Pons (tissue), 1 donor: ENCODE measurements at places on chromosomes 2 and 18.
A peak's percentile ranks its signal among the peaks of the same experiment; 100 is the strongest.

DNA sequence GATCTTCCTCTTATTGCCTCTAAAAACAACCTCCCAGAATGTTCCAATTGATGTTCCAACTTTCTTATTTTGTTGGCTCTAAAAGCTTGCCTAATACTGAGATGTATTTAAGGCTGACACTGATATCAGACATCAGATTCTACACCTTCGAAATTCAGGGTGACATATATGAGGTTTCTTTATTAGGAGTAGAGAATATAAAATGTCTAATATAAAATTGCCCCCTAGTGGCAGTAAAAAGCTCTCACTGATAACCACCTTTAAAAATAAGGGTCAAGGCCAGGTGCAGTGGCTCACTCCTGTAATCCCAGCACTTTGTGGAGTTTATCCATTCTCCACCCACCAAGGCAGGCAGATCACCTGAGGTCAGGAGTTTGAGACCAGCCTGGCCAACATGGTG is 789.7 kb upstream of the SLC39A10 start:
- DNase-seq: peak; percentile 7

DNA sequence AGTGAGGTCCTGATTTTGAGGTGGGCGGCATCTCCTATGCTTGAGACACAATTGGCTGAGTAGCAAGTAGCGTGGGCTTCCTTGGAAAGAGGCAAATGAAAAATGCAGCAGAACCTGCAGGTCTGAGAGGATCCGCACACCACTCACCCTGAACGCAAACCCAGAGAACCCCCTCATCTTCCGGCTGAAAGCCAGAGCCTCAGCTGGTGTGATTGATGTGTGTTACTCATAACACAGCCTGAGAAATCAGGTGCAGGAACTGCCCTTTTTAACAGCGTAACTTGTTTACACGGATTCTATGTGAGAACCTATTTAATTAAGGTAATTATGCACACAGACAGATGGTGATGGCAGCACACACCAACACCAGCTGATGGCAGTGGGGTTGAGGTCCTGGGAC is 123.4 kb downstream of the MRO start:
- DNase-seq: no peak

DNA sequence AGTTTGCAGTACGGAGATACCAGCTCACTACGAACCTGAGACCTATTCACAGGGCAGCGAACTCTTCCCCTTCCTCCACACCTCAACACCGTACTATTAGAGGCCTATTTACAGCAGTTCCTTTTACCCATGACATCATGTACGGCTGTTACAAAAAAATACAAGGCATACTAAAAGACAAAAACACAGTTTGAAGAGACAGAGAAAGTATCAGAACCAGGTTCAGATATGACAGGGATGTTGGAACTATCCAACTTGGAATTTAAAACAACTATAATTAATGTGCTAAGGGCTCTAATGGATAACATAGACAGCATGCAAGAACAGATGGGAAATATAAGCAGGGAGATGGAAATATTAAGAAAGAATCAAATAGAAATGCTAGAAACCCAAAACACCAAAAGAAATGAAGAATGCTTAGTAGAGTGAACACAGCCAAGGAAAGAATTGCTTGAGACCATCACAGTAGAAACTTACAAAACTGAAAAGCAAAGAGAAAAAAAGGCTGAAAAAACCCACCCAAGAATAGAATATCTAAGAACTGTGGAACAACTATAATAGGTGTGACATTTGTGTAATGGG is 99.2 kb upstream of the ZNF521 start:
- DNase-seq: no peak

DNA sequence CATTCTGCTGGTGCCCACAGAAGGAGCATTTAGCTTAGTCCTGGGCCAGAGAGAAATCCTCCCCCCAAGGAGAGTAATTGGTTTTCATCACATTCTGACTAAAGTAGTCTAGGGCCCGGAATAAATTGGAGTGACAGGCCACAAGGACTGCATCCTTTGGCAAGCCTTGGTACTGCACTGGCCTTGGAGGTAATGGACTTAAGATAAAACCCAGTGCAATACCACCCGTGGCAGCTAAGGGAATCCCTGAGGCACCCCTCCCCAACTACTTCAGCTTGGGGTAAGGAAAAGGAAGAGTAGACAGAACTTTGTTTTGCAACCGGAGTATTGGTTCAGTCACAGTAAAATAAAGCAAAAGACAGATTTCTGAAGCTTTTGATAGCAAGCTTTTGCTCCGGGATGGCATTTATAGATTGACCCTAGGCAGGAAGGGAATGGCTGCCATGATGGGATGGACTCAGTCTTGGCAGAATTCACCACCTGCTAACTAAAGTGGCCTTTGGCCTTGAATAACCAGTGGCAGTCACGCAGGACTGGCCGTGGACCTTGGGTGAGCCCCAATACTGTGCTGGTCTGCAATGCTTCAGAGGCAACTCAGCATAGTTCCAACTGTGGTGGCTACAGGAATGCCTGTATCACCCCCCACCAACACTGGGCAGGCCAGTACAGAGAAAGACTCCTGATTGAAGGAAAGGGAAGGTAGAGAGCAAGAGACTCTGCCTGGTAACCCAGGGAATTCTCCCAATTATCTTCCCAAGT is 14.1 kb downstream of the ORC4 start:
- DNase-seq: no peak
